H9 (cell line): ENCODE measurements at places on chromosomes 3 and 15. TPM values are rescaled to one million over a fixed set of nuclear protein-coding genes. Genes with fewer than 3 reads are reported as not detected.
A peak's percentile ranks its signal among the peaks of the same experiment; 100 is the strongest.

GRCh38 chr15:67152429-67152828 is 87.0 kb downstream of the SMAD3 start:
- peaks cover 24% of the 10 kb centered on the region; the same call in 1 of the 2 replicates for H3K4me1 ChIP-seq
- no peak overlapping the region for H3K4me3 ChIP-seq
- no peaks in the 10 kb centered on the region for H3K27me3 ChIP-seq
- no peak overlapping the region for H3K27ac ChIP-seq
- no peak for DNase-seq

The USP50 gene
- total RNA-seq: not detected in 2 replicates

DNA sequence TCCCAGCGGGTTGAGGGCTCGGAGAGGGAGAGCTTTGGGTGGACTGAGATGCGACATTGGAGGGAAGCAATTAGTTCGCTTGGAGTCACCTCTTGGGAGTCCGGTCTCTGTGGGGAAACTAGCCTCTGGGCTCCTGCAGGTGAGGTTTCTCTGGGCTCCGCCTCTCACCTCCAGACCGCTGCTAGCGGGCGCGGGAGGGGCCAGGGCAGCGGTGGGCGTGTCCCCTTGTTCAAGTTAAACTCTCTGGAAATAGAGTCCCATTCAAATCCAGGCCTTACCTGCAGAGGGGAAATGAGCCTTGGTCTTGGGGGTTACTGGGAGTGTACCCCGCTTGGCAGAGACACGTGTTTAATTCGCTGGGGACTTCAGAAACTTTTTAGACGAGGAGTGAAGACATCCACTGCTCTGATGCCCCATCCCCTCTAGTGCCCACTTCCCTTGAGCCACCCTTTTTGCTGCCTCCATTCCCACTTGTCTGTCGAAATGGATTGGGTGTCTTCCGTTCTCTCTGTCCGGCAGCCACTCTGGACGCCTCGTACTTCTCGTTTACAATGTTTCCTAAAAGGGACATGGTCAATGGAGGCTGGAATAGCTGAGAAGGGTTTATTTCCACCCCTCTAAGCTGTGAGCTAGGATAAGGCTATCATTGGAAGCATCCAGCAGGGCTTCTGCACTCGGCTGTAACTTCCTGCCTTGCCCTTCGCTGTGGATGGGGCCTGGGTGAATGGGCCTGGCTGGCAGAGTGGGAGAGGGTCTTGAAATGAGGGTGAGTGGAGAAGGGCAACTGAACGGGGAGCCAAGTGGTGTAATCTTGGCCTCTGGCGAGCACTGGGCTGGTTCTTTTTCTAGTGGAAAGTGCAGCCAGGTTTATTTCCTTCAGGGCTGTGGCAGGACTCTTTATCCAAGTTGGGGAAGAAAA is 1.1 kb downstream of the MITF start:
- H3K4me3 ChIP-seq: peak overlapping the region; percentile 81
- no peaks in the 10 kb centered on the region for H3K36me3 ChIP-seq
- peak; percentile 84 for DNase-seq
- H3K27me3 ChIP-seq: peaks cover 5% of the 10 kb centered on the region; the same call in 1 of the 2 replicates
- peaks cover 2% of the 10 kb centered on the region; the same call in 1 of the 2 replicates for H3K4me1 ChIP-seq
- no peak overlapping the region for H3K27ac ChIP-seq

The GRK7 gene
- not detected in 2 replicates for total RNA-seq

The PLSCR5 gene
- total RNA-seq: not detected in 2 replicates

DNA sequence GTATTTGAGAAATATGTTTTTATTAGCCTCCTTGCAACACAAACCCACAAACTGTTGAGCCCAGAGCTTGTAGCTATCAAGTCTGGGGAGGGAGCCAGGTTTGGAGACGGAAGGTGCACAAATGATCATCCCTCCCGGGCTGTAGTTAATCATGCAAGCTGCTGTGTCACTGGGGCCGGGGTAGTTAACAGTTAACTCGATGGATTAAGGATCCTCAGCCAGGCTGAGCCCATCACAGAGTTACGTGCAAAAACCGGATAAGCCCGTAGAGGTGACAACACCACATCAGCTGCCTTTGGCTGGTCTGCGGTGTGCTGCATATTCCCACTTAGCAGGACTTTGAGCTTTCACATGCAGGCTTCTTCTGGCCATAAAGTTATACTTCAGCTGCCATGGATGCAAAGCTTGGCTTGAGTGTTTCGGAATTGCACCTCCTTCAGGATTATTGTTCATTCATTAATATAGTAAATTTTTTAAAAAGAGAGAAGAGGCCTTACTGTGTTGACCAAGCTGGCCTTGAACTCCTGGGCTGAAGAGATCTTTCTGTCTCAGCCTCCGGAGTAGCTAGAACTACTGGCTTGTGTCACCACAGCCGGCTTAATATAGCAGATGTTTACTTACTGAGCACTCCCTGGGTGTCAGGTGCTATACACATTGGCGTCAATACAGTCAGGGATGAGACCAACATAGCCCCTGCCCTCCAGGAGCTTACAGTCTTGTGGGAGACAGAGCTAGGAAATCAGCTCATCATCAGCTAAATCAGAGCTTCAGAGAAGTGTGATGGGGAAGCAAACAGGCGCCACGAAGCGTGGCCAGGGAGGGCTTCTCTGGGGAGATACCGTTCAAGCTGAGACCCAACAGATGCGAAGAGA is 226.8 kb upstream of the BHLHE40 start:
- H3K4me3 ChIP-seq: no peak overlapping the region
- no peaks in the 10 kb centered on the region for H3K36me3 ChIP-seq
- no peaks in the 10 kb centered on the region for H3K27me3 ChIP-seq
- peaks cover 2% of the 10 kb centered on the region; the same call in 1 of the 2 replicates for H3K4me1 ChIP-seq

The TM4SF1 gene
- 1.2 and 2.2 TPM in 2 replicates for total RNA-seq

DNA sequence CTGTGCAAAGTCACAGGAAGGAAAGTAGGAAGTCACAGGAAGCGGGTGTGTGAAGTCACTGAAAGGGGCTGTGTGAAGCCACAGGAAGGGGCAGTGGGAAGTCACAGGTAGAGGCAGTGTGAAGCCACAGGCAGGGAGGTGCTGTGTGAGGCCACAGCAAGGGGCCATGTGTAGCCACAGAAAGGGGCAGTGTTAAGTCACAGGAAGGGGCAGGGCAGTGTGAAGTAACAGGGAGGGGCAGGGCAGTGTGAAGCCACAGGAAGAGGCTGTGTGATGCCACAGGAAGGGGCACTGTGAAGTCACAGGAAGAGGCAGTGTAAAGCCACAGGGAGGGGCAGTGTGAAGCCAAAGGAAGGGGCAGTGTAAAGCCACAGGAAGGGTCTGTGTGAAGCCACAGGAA is 36.5 kb downstream of the GASK1A start:
- no peak for DNase-seq
- no peaks in the 10 kb centered on the region; the same call in 1 of the 2 replicates for H3K36me3 ChIP-seq
- H3K4me1 ChIP-seq: no peaks in the 10 kb centered on the region

The SMCO1 gene
- not detected in 2 replicates for total RNA-seq

The GCNT3 gene
- not detected in 2 replicates for total RNA-seq

The PRR23A gene
- total RNA-seq: not detected in 2 replicates
